Renal cortical epithelial cell (primary cell): ENCODE measurements at places on chromosomes 6 and 20.

DNA sequence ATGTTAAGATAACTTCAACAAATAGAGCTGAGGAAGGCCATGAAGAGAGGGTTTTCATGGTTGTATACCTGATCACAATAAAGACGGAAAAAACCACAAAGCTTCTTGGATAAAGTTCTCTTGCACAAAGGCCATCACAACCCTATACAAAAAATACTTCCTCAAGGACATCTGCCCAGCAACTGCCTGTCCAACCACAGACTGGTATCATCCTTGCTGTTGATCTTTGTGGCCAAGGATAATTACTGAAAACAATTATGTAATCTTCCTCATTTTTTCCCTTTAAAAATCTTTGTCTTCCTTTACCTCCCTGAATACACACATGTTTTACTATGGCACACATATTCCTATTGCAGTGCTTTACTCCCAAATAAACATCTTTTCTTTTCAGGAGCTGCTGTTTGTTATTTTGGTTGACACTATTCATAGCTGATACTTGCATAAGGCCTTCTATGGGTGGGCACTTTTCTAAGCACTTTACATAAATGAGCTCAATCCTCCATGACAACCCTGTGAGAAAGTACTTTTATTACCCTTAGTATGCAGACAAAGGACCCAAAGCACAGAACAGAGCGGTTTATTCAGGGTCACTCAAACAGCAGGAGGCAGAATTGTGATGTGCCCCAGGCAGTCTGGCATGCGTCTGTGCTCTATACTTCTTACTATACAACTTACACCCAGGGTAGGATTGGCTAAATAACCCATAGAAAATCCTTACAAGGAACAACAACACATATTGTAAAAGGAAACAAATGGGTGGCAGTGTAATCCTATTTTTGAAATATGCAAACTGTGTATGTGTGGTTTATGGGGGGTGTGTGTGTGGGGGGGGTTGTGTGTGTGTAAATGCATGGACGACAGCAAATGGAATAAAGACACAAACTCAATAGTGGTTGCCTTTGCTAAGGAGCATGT lies 35.1 kb downstream of the SNRNP48 start:
- no peak for DNase-seq

GRCh38 chr6:81998432-81998831 lies 246.0 kb upstream of the TENT5A start:
- DNase-seq, result peak; percentile 28

GRCh38 chr6:3510617-3511016 lies 53.8 kb upstream of the SLC22A23 start:
- no peak for DNase-seq

DNA sequence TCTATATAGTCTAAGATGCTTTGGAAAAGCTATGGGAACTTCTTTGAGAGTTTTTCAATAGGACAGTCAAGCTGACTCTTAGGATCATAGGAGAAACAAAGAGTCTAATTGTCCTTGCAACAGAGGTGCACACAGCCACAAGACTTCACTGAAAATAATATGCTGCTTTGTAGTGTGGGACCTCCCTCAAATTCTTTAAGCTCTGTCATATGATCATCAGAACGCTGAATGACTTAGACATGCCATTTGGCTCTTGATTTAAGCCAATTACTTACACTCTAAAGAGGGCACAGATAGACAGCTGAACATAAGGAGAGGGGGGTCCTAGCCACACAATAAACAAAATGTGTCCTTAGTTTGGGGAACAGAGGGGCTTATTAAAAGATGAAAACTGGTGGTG lies 818.7 kb upstream of the GJE1 start:
- DNase-seq, result no peak
